D341Med (cell line): ENCODE measurements at places on chromosomes 2 and 18.

- DNase-seq: no peak
These were observed 148.3 kb upstream of the KLHL14 start for GRCh38 chr18:32920796-32921787.

GRCh38 chr2:144170179-144170578 is 349.7 kb downstream of the ZEB2 start:
- DNase-seq: no peak

DNA sequence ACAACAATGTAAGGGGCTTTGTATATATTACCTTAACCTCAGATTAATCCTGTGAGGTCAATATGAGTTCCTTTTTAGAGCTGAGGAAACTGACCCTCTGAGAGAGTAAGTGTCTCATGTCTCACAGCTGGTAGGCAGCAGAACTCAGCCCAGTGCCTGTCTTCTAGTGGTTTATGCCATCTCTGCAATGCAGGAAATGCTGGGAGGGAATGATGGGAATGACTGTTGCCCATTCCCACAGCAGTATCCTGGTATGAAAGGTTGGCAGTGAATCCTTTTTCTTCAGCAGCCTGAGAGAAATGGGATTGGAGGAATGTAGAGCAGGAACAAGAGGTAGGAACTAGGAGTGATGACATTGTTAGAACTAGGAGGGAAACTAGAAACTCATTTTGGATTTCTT is 6.0 kb downstream of the MRPL30 start:
- DNase-seq: no peak

DNA sequence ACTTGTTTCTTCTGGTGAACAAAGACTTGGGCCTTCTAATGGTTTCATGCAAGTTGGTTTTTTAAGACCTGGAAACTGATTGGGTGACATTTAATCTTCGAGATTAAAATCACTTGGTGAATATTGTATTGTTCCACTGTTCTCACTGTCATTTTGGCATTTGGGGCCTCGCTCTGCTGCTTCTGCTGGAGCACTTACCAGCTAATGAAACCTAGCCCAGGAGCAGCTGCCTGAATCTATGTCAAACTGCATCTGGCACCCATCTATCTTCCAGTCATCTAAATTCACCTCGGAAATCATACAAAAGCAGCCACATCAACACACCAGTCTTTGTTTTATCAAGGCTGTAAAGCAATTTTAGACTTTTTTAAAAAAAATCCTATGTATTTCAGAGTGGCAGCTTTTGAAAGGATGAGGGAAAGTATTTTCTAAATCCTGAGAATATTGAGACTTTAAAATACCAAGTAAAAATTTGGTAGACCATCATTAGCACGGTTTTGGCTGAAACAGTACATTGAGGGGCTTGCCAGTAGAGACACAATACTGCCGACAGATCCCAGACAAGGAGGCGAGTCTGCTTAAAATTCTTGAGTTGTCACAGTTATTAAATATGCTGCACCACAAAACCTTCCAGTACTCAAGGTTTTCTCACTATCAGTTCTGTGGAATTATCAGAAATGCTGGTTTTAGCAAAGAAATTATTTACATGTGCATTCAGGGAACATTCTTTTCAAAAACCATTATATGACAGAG is 26.1 kb upstream of the SERTAD2 start:
- no peak for DNase-seq

- DNase-seq: no peak
These were observed 2.0 kb upstream of the CAPN14 start for GRCh38 chr2:31219131-31219969.

DNA sequence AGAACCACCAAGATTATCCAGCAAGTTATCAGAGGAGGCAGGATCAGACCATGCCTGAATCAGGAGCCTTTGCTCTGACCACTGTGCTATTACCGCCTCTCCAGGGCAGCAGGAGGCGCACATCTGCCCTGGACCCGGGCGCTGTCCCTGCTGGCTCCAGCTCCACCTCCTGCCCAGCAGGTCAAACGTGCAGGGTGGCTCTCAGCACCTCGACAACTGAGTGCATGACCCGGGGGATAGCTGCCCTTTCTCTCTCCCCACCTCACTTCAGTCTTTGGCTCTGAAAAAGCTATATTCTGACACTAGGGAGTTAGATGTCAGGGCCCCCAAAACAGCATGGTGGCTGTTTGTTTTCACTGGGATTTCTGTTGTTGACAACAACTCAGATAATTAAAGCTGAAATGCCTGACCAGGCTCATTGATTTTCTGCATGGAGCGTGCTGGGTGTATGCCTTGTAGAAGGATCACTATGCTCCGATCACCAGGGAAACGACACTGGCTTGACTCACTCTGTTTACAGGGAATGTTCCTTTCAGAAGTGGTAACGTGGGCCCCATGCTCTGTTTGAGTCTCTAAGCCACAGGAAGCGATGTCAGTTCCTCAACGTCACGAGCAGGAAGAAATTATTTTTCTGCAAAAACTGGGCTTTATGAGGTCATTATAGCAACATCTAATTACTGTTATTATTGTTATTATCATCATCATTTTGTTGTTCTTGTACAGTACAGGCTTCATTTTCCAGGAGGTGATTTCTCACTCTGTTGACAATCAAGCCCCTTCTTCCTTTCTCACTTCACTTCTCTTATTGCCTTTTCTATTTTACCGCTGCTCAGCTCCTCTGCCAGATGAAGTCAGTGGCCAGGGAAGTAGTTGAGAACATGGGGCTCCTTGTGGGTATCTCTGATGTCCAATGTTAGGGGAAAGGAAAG is 125.6 kb downstream of the PLB1 start:
- no peak for DNase-seq

GRCh38 chr2:85978883-85979780 is 90.3 kb upstream of the ST3GAL5 start:
- DNase-seq: no peak

- DNase-seq: no peak
These were observed 7.5 kb downstream of the SLC9A4 start for GRCh38 chr2:102480285-102481195.

DNA sequence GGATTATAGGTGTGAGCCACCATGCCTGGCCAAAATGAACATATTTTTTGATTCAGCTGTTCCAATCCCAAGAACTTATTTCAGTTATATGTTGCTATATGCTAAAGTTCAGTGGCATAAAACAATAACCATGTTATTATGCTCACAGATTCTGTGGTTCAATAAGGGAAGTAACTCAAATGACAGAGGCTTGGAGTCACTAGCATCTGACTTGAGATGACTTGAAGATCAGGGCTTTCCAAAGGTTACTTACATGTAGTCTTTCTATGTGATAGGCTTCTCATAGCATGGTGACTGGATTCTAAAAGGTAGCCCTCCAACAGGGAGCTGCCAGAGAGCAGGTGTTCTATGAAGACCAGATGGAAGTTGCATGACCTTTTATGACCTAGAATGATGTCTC is 17.2 kb downstream of the CLK1 start:
- DNase-seq: no peak

- DNase-seq: no peak
These were observed 1095.7 kb upstream of the ZEB2 start for GRCh38 chr2:145615626-145616025.

DNA sequence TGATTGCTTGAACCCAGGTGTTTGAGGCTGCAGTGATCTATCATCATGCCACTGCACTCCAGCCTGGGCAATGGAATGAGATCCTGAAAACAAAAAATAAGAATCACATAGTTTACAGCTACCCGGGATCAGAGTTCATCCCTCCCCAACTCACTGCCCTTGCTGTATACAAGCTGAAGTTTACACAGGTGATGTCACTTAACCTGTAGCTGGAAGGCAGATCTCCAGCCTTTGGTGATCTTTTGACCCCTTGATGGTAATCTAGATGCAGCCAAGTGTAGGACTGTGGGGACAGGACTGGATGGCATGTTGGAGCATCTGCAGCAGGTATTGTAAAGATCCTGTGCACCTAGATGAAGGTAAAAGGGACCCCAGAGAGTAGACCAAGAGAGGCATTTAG is 66.7 kb upstream of the SLC14A2 start:
- DNase-seq: no peak

GRCh38 chr2:48362515-48362914 is 167.4 kb upstream of the STON1 start:
- DNase-seq: no peak

GRCh38 chr2:53740170-53740569 is 27.4 kb upstream of the CHAC2 start:
- peak; percentile 22 for DNase-seq

GRCh38 chr2:40388161-40388560 is 63.7 kb downstream of the SLC8A1 start:
- no peak for DNase-seq

DNA sequence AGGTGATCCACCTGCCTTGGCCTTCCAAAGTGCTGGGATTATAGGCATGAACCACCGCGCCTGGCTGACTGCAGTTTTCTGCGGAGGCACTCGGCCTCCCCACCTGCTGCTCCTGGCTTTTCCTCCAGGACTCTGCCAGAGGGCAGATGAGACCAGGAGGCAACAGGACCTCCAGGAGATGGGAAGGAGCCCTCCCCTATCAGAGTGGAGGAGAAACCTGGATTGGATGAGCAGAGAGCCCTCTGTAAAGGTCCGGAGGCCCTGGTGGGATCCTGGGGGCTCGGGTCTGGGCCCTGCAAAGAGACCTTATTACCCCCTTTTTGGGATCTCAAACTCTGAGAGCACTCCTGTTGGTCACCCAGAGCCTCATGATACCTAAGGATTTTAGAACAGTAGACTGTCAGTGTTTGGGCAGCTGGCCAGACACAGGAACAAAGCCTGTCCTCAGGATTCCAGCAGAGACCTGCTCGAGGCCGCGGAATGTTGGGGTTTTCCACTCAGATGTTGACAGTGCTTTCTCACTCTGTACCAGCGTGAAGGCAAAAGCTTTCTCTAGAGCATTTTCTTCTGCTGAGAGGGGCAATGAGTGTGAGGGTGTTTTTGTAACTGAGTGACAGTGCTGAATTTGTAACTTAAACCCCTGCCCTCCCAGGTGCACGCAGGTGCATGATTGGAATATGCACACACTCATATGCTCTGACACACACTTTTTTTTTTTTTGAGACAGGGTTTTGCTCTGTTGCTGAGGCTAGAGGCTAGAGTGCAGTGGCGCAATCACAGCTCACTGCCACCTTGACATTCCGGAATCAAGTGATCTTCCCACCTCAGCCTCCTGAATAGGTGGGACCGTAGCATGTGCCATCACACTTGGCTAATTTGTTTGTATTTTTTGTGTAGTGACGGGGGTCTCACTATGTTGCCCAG is 48.4 kb downstream of the NPPC start:
- DNase-seq: no peak

DNA sequence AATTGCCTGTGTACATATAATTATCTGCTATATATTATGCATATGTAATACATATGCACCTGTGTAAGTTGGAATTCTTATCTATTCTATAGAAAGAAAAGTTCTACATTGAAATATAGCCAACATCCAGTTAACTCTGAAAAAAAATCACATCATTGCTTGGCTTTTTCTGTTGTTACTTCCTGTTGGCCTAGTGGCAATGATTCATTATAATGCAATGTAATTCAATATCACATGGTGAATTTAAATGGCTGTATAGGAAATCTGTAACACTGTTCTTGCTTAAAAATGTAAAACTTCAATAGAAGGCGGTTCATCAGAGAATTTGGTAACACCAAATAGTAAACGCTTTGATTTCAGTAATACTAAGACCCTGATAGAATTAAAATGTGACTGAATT is 44.5 kb upstream of the MAP4K3 start:
- DNase-seq: no peak

DNA sequence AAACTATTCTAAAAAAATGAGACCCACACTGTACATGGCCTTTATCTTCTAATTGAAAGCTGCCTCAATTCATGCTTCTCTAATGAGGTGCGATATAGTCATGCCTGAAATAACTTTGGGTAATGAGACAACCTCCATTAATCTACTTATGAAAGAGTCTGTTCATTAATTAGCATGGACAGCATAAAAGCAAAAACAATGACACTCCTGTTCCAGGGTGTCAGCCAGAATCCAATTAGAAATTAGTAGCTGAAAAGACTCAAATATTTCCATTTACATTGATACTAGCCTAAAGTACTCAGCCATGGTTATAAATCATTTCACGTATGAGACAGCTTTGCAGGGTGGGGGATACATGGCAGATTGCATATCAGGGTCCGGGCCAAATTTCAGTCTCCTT is 288.7 kb downstream of the AKAIN1 start:
- DNase-seq: peak; percentile 54

- DNase-seq: no peak
These were observed 68.1 kb upstream of the SPTBN1 start for GRCh38 chr2:54388076-54388475.

DNA sequence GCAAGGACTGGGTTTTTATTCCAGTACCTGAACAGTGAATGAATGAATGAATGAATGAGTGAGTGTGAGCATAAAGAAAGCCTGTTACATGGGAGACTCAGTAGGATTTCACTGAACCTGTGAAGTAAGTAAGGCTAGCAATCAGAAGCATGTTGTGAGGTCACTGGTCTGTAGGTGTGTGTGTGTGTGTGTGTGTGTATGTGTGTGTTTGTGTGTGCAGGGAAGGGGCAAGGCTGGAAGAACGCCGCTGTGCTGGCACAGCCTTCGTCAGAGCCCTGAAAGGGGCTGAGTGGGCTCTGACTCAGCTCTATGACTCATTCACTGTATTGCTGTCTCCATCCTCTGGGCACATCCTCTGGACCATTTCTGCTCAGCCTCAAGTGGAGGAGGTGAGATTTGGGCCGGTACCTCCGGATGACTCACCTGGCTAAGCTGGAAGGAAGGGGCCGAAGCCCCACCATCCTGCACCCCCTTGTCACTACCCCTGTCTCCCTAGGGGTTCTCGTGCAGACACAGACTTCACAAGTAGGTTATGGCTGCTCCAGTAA is 51.4 kb upstream of the MRPL33 start:
- no peak for DNase-seq

DNA sequence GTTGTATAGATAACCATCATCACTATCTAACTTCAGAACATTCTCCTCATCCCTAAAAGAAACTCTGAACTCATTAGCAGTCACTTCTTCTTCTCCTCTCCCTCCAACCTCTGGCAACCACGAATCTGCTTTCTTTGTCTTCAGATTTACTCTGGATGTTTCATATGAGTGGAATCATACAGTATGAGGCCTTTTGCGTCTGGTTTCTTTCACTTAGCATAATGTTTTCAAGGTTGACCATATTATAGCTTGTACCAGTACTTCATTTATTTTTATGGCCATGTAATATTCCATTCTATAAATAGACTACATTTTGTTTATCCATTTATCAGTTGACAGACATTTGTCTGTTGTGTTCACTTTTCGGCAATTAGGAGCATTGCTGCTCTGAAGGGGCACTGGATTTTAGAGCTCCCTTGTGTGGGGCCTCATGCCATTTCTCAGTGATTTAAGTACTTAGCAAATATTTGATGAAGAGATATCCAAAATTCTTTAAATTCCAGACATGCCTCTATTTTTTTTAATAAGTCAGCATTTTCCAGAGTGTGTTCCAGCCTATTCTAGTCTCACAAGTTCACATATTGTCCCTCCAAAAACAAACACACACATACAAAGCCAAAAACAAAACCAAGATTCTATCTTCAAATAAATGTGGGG is 22.5 kb upstream of the MAP3K20 start:
- no peak for DNase-seq

GRCh38 chr2:226971770-226972169 is 135.9 kb downstream of the RHBDD1 start:
- no peak for DNase-seq
